ENCODE measurements at places on chromosomes 3 and 15. TPM values are rescaled to one million over a fixed set of nuclear protein-coding genes. Genes with fewer than 3 reads are reported as not detected.

DNA sequence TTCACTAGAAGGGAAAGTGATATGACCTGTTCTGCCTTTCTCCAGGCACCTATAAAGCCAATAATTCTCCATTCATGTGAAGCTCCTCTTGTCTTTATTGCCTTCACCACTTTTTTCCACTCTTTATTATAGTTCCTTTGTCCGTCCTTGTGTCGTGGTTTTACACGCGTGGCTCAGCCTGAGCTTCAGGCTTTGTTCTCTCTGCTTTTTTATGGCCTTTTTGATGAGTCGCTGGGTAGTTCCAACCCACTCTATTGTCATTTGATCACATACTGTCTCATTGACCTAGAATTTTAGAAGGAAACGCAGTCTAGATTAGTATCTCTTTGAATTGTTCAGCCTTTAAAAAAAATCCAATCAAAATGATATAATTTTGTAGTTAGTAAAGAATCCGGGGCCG is 403.2 kb downstream of the PTPRG start:
- no peak for DNase-seq

DNA sequence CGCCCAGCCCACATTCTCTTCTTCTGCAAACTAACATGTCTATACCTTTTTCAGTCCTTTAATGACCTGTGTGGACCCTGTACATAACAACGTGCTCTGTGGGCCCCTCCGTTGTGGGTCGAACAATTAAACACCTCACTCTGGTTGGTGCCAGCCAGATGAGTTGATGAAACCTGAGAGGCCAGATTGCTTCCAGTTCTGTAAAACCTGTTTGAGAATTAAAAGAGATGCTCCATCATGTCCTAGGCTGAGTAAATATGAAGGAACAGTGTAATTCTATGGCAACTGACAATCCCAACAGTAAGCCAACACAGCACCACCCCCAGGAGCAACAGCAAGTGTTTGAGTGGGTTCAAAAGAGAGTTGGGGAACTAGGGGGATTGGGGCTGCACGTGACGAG is 5.7 kb upstream of the THBS1 start:
- no peak for DNase-seq

DNA sequence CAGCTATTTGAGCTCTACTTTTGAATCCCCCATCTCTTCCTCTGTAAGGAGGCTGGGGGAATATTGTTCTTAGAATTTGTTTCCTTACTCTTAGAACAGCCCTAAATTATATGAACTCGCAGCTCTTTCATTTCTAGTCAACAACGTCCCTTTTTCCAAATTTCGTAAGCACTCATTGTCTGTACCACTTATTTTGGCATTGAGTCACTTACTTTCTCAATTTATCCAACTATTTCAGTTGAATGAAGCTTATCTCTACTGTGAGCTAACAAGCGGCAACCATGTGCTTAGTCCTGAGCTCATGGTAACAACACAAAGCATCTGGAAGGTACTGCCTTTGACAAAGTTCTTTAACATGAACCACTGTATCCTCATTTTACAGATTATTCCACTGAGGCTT is 191.1 kb downstream of the GREM1 start:
- DNase-seq, result no peak

DNA sequence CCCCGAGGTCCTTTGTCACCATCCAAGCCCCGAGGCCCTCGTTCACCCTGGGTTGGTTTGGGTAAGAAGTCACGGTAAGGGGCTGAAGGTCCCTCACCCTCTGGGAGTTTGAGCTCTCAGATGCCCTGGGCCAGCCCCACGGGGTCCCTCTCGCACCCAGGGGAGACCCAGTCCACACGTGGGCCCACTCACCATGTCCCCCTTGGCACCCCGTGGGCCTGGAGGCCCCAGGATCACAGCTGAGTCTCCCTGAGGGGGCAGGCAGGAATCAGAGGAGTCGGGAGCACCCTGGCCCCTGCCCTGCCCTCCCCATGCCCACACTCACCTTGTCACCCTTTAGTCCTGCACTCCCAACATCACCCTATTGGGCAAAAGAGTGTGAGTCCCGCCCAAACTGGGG is 5.8 kb upstream of the UCN2 start:
- no peak for DNase-seq

DNA sequence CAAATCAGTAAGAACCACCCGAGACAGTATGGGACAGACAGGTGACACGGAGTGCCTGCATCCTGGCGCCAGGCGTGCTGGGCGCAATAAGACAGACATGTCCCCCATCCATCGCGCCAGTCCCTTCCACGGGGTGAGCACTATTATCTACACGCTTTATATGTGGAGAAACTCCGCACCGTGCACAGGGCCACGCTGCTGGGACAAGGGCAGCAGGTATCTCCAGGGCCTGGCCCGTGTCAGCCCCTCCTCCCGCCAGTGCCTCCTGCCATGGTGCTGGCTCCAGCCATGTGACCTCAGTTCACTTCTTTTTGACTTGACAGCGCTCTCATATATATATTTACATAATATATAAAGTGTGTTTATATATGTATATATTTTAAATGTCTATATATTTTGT is 42.6 kb downstream of the TNK2 start:
- no peak for DNase-seq

DNA sequence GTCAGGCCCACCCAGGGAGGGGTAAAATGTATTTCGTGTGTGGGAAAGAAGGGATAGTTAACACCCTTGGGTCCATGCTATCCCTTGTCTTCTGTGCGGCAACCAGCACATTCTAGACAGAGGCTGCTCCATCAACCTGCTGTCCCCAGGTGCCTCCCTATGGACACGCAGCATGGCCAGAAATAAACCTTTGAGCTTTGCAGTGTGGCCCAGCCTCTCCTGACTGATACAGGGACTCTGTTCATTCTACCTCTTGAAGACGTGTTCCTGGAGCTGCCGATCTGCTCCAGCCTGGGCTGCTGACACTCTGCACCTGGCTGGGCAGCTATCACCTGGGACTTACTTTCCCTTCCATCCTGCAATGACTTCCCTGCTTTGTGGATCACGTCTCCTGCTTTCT is 4.1 kb upstream of the KLF13 start:
- DNase-seq, result no peak

DNA sequence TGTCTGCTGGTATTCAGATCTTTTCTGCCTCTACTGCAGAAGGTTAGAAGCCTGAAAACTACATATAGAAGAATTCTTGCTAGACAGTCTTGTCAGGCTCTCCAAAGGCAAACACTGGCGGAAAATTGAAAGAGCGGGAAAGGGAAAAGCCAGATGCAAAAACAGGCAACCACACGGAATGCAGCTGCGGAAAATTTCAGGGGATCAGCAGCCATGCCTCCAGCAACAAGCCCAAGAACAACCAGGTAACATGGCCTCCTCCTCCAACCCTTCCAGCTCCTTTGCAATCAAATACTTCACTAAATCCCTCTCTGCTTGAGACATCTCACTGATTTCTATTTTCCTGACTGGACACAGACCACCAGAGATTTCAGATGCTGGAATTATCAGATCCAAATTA is 9.6 kb downstream of the UBP1 start:
- no peak for DNase-seq

GRCh38 chr3:190056742-190057141 is 64.0 kb downstream of the P3H2 start:
- no peak for DNase-seq

DNA sequence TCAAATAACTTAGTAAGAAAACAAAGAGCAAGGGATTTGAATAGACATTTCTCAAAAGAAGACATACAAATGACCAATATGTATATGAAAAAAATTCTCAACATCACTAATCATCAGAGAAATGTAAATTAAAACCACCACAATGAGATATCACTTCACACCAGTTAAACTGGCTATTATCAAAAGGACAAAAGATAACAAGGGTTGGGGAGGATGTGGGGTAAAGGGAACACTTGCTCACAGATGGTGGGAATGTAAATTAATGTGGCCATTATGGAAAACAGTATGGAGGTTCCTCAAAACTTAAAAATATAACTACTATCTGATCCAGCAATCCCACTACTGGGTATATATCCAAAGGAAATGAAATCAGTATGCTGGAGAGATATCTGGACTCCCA is 46.0 kb upstream of the RYK start:
- no peak for DNase-seq

DNA sequence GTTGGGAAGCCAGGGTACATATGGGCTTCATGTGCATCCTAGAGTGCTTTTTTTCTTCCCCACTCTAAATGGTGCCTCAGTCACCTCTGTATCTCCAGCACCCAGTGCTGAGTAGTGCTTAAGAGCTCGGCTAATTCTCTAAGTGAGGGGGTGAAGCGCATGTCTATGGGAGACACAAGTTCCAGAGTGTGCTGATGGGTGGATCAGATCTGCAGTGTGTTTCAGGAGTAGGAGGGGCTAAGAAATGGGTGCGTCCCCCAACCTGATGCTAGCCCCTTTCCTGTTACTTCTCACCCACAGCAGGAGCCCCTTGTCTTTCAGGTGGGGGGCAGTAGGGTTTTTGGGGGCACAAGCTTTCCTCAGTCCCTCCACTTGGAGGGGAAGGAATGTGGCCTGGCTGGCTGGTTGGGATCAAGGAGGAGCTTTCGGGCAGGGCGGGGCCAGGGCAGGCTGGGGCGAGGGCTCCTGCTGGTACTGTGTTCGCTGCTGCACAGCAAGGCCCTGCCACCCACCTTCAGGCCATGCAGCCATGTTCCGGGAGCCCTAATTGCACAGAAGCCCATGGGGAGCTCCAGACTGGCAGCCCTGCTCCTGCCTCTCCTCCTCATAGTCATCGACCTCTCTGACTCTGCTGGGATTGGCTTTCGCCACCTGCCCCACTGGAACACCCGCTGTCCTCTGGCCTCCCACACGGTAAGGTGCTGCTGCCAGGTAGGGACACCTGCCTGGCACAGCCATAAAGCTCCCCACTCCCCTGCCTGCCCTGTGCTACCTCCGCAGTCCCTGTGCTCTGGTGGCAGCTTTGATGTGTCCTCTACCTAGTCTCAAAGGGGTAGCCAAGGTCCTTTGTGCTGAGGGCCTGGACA is at the start of gene IL17RE:
TSS of gene IL17RE (plus strand) at position 477 of the 866 bp plus-strand sequence. CDS start at position 562, 85 bp downstream.
- DNase-seq, result no peak

DNA sequence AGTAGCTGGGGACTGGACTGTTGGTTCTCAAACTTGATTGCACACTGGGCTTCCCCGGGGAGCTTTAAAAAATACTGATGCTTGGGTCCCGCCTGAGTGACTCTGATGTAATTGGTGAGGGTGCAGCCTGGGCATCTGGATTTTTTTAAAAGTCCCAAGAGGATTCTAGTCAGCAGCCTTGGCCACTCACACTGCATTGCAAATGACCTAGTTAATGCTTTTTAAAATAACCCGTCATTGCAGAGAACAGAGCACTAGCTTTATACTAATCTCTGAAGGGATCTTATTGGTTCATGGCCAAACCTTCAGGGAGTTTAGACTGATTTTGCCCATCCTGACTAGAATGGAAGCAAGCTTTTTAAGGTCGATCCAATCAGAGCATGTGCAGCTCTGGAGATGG is 310.6 kb upstream of the PROK2 start:
- no peak for DNase-seq

DNA sequence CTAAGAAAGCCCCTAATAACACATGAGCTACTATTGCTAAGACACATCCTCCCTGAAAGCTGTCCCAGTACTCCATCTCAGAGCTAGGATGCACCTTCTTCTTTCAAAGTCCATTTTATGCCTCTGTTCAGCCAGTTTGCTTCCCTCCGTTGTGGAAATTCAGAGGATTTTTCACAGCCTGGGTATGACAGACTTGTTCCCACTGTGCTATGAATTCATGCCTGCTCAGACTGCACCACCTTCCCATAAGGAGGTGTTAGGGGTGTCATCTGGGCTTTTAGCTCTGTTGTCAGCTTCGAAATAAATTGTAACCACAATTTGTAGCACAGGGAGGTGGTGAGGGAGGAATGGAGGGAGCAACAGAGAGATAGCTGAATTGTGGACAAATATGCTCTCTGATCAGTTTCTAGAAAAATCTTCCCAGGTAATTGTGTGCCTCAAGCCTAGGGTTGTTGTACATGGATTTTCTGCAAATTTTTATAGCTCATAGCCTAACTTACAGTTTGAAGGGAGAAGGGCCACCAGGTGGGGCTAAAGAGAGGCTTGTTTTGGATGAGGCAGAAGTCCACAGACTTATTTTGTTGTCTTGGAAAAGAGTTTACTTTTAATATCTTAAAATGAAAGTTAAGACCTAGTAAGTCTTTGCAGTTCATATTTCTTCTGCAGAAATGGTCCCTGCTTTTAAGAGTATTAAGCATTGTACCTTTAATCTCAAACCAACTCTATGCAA is 462.0 kb downstream of the PDCD6IP start:
- peak; percentile 36 for DNase-seq

GRCh38 chr3:56916716-56917360 is 115.1 kb upstream of the ARHGEF3 start:
- no peak for DNase-seq

- no peak for DNase-seq
Observed at GRCh38 chr3:155872904-155873646, 2.6 kb downstream of the GMPS start.

GRCh38 chr15:26635614-26636013 is 137.3 kb downstream of the GABRB3 start:
- no peak for DNase-seq

GRCh38 chr15:62147551-62147950 is 17.5 kb downstream of the C2CD4B start:
- DNase-seq, result no peak

DNA sequence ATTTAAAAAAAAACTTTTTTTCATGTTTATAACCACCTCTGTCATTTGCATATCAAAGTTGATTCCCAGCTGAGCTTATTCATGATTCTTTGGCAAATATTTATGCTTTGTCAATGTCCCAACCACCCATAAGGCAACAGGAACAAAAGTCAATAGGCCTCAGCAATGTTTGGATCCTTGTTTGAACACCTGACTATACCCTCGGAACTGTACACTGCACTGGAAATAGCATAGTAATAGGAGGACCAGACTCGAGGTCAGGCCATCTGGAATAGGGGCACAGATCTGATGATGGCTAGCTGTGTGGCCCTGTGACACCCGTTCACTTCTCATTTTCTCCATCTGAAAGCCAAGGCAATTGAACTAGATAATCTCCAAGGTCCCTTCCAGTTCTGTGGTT is 301.7 kb upstream of the ATP11B start:
- no peak for DNase-seq

GRCh38 chr3:112101916-112102315 is 15.7 kb downstream of the C3orf52 start:
- DNase-seq, result no peak

DNA sequence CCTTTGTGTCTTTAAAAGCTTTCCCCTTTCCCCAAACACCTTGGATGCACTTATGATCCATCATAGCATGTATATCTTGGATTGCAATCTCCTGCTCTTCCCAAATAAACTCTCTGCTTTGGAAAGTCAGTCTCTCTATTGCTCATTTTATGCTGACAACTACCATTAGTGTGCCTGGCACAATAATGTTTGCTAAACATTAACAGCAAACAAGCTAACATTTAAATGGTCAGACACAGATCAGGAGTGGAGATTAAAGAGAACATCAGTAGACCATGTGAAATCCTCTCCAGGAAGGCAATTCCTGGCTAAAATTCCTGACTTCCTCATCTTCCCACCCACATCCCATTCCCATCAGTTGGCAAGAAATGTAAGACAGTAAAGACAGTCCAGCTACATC is 44.3 kb upstream of the EIF1B start:
- no peak for DNase-seq

The XCR1 gene
- total RNA-seq, result 0.39 TPM

The GOLGA8G gene
- total RNA-seq, result not detected

The GREM1 gene
- total RNA-seq, result 3.6 TPM

The TTLL13 gene
- total RNA-seq, result not detected
